ENCODE measurements at places on chromosomes 7 and 10.

DNA sequence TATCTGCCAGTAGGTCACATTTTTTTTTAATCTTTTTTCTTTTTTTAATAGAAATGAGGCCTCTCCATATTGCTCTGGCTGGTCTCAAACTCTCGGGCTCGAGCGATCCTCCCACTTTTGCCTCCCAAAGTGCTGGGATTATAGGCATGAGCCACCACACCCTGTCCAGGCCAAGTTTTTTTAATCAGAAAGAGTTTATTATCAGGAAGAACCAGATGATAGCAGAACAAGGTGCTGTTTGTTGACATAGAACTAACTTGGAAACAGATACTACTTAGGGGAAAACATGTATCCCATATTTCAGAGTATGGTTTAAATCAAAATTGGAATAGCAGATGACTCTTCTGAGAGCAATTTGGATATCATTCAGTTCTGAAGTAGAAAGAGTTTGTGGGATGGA, 118.6 kb downstream of the NRF1 start:
- DNase-seq, result no peak

DNA sequence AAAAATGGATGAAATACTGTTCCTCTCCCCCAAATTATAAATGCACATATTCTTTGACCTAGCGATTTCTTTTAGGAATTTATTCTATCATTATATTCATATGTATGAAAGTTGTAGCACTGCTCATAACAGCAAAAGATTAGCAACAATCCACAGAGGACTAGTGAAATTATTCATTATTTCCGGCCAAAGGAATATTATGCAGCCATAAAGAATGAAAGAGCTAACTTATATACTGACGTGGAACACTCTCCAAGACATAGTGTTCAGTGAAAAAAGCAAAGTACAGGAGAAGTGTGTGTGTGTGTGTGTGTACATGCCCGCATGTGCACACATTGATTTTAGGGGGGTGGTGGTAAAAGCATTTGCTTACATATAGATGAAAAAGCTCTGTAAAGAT, 23.3 kb downstream of the MMS19 start:
- no peak for DNase-seq

DNA sequence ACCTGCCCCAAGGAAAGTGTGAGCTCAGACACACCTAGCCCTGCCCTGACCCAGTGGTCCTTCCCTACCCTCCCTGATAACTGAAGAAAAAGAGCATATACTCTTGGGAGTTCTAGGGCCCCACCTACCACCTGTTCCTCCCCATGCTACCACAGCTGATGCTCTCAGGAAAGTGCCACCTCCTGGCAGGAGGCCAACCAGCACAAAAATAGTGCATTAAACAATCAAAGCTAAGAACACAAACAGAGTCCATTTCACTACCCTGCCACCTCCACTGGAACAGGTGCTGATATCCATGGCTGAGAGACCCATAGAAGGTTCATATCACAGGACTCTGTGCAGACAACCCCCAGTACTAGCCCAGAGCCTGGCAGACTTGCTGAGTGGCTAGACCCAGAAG, 288.6 kb upstream of the PHF14 start:
- no peak for DNase-seq

- no peak for DNase-seq
These were observed 166.5 kb downstream of the KCNMA1 start for GRCh38 chr10:77471069-77471536.

- DNase-seq, result no peak
These were observed 6.5 kb downstream of the TAS2R16 start for GRCh38 chr7:122989041-122989440.

DNA sequence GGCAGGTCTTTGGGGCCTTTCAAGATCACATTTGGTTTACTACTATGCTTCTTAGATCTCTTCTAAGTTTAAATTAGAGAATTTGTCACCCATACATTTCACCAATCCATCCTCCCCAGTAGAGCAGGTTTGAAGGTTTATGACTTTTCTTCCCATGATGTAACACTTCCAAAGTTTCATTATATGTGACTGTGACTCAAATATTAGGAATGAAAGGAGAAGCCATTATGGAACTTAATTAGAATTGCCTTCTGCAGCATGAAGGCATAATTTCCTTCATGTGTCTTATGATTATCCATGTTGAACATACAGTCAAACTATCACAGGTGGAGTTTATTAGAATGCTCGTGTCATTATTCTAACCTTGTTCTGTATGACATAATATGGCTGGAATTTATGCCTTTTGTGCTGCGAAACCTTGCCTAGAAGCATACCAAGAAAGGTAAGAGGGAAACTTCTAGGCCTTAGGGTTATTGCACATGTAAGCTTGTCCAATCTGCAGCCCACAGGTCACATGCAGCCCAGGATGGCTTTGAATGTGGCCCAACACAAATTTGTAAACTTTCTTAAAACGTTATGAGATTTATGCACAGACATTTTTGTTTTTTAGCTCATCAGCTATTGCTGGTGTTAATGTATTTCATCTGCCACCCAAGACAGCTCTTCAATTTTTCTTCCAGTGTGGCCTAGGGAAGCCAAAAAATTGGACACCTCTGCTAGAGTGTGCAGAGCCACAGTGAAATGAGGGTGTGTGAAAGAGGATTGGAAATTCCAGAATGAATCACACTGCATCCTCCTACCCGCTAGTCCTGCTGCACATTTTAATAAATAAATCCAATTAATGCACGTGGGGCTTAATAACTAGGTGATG, 133.6 kb downstream of the TMEM26 start:
- peak; percentile 43 for DNase-seq

GRCh38 chr10:106467506-106467905, 697.0 kb downstream of the SORCS1 start:
- peak; percentile 35 for DNase-seq

DNA sequence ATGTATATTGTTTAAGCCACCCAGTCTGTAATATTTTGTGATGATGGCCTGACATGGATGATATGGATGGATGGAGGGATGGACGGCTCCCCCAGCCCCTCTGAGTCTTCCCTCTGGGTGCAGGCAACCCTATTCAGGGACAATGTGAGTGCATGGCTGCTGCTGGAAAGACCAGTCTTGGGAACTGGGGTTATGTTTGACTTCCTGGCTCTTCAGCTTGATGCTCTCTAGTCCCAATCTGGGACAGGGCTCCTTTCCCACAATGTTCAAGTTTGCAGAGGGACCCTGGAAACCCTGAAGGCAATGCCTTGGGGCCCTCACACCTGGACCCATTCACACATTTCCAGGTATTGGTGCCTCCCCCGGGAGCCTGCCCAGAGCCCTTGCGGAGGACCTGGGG, 52.3 kb upstream of the RET start:
- DNase-seq, result no peak

GRCh38 chr7:109003742-109004141, 434.1 kb downstream of the DNAJB9 start:
- DNase-seq, result no peak

DNA sequence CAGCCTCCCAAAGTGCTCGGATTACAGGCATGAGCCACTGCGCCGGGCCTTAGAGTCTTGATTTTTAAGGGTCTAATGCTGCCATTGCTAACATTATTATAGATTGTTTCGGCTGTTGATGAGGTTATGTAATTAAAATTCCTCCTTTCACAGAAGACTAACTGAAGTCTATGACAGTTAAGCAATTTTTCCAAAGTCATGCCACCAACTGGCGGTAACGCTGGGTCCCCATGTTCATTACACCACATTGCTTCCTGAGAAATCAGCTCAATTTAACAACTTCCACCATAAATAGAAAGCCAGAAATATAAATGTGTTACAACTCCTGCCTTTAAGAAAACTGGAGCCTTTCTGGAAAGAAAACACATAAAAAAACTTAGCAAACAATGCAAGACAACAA, 3.5 kb downstream of the ERLIN1 start:
- no peak for DNase-seq

GRCh38 chr10:94524146-94524545, 21.4 kb upstream of the HELLS start:
- peak; percentile 58 for DNase-seq

DNA sequence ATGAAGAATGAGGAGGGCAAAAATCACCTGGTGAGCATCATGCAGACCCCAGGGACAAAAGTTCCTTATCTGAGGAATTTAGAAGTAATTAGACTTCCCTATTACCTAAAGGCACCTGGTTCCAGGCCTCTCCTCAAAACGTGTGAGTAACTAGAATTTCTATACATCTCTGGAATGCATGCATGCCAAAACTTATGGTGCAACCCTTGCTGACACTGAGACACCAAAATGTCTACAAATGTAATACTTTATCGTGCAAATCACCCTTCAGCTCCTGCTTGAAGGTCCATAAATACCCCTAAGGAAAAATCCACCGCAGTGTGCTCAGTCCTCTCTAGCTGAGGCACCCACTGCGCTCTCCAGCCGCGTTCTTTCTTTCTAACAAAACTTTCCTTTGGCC, 84.2 kb downstream of the PAXIP1 start:
- DNase-seq, result no peak

- DNase-seq, result no peak
These were observed 142.7 kb upstream of the STEAP4 start for GRCh38 chr7:88449410-88449809.

GRCh38 chr7:91463330-91463729, 199.1 kb downstream of the FZD1 start:
- DNase-seq, result no peak

GRCh38 chr10:31290386-31290785, 28.6 kb upstream of the ZEB1 start:
- no peak for DNase-seq

GRCh38 chr7:130560972-130561371, 69.1 kb downstream of the MEST start:
- DNase-seq, result peak; percentile 52

DNA sequence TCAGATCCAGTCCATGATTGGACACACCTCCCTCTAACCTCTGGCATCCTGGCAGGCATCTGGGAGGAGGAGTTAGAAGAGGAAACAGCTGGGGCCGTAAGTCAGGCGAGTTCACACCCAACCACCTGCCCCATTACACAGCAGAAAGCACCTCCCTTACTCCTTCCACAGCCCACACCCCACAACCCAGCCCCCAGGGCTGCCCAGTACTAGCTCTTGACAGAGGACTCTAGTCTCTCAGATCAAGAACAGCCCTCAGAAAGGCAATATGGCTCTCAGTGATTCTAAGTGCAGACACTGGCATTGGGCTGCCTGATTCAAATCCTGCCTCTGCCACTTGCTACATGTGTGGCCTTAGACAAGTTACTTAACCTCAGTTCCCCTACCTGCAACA, 34.1 kb downstream of the KCNMA1 start:
- DNase-seq, result peak; percentile 35

DNA sequence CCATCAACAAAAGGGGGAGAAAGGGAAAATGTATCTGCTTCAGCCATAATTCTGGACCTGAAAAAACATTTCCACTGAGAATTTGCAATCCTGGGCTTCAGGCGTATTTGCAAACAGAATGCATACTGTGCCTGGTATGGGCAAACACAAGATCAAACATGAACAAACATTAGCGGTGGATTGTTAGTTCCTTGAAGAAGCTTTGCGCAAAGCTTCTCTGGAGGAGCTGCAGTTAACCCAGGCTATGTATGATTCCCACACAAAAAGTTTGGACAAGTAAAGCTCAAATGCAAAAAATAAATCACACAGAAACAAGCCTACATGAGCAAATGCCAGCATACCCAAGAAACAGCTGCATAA, 20.4 kb upstream of the HILPDA start:
- no peak for DNase-seq

DNA sequence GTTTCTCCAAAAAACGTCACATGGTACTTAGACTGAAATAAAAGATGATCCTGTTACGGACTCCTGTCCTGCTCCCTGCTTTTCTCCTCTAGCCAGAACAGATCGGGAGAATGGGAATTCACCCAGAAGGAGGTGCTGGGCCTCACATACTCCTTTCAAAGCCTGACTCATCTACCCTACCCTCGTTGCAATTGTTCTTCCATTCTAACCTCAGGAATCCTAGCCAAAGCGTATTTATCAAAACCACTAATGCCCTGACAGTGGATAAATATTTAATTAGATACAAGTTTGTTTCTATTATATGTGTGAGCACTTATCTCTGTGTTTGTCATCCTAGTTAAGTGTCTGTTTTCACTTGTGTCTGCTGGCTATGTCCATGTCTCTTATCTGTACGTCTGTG, 21.7 kb downstream of the ZCWPW1 start:
- DNase-seq, result peak; percentile 45

- no peak for DNase-seq
These were observed 195.5 kb downstream of the CELF2 start for GRCh38 chr10:11213137-11213536.

- DNase-seq, result no peak
These were observed 4.2 kb upstream of the TCF7L2 start for GRCh38 chr10:112945811-112946210.

GRCh38 chr10:123607386-123607785, 58.8 kb upstream of the GPR26 start:
- DNase-seq, result no peak

- no peak for DNase-seq
These were observed 26.9 kb downstream of the IL2RA start for GRCh38 chr10:6035101-6035834.

DNA sequence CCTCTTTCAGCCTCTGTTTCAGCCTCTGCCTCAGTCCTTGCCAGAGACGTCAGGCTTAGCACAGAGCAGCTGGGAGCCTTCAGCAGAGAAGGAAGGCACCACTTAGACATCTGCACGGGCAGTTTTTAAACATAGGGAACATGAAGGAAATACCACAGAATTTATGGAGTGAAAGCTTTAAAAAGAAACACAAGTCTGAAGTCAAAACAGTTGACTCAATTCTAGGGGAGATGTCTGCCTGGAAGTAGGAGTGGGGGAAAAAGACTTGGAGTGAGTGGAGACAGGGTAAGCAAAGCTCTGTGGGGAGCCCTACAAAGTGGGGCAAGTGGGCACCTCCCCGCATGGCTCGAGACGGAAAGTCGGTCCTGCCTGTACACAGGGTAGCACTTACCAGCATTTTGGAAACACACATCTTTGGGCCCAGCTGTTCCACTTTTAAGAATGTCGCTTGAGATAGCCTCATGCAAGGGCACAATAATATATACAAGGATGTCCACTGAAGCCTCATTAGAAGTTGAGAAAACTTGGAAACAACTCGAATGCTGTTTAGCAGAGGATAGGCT, 5.0 kb upstream of the TBXAS1 start:
- DNase-seq, result peak; percentile 40
